ENCODE measurements at places on chromosomes 2 and 18. TPM values are rescaled to one million over a fixed set of nuclear protein-coding genes. Genes with fewer than 3 reads are reported as not detected.

The CHRND gene
- total RNA-seq = not detected

The APOB gene
- not detected for total RNA-seq

The GALNT5 gene
- total RNA-seq = 30.1 TPM

The CNDP1 gene
- total RNA-seq = not detected

The HAT1 gene
- total RNA-seq = 18.4 TPM

The COL4A4 gene
- total RNA-seq = 0.16 TPM

The AQP4 gene
- not detected for total RNA-seq

The ARHGAP15 gene
- total RNA-seq = not detected

The DSC3 gene
- total RNA-seq = 0.09 TPM

The MAP4K4 gene
- total RNA-seq = 216 TPM

The KIAA2012 gene
- total RNA-seq = not detected

The IL1RN gene
- 0.16 TPM for total RNA-seq

Data from bronchial smooth muscle cell (primary cell).